H7 (cell line): ENCODE measurements at places on chromosomes 5 and 9.

GRCh38 chr5:33129309-33129708, 311.5 kb upstream of the TARS1 start:
- DNase-seq, result no peak

DNA sequence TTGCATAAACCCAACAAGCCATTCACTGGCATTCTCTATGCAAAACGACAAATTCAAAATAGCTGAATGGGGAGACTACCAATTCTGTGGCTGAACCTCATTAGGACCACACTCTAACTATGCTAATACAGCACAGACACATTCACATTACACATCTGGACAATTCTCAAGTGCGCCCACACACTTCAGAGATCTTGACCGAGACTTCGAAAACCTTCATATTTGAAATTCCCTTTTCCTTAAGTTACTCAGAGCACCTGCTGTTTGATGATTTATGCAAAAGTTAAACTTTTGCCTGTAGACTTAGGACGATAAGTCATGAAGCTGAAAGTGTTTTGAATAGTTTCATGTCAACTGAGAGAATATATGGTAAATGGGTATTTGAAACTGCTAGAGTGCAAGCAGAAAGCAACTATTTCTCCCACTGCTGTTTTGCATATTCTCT, 111.9 kb downstream of the FBN2 start:
- no peak for DNase-seq

GRCh38 chr9:71353720-71354119, 232.3 kb upstream of the TRPM3 start:
- DNase-seq, result no peak

DNA sequence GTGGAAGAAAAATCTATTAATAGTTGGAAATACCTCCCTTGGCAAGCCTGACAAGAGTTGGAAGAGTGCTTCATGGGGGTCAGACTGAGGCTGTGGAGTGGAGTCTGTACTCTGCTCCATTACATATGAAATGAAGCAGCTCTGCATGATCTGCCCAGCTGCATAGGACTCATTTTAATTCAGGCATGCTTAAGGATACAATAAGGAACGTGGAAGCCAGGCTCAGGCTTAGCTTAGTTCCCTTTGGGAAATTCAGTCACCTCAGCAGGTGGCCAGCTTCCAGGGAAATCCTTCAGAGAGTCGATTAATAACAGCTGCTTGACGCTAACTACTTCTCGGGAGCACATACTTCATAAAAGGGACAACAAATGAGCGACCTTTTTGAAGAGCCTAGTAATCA, 1672.9 kb upstream of the WWC1 start:
- DNase-seq, result peak; percentile 4

DNA sequence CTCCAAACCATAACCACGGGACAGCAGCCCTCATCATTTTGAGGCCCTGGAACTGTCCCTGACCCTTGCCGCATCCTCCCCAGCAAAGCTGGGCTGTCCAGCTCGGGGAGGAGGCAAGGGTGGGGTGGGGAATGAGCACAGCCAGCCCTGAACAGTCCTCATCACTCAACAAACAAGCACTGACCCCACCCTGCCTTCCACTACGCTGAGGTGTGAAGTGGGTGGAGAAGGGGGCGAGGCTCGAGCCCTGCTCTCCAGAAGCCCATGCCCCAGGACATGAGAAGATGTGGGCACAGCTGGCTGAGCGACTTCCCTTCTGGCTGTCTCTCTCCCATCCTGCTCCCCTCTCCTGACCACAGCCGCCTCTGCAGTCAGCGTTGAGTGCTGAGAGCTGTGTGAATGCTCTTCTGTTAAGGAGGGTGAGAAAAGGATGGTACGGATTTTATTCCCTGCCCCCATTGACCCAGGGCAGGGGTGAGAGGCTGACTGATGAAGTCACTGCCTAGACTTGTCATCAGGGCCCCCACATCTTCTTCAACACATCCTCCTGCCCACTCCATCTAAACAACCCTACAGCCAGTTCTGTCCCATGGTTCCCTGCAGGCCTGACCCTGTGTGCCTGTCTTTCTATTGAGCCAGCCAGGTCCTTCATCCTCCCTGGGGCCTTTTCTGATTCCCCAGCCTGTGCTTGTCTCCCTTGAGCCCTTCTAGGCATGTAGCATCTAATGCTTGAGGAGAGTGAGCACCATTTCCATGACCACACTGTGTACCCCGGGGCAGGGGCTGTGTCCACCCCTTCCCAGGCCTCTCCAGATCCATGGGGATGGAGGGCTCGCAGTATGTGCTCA, 276.0 kb downstream of the FSTL4 start:
- no peak for DNase-seq

DNA sequence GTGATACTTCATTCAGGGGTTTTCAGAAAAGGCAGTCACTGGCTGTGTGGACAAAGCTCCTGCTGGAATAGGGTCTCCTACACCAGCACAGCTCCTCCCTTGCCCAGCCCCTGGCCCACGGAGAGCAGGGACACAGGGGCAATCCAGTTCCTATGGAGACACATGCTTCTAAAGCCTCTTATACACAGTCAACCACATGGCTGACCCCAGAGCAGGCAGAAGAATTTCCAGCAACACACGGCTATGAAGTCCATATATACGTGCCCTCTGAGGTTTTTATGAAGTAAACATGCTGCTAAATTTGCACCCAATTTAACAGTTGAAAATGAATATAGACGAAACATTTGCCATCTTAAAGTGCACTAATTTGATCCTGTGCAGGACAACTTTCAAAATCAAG, 19.4 kb downstream of the PSMB7 start:
- DNase-seq, result no peak

DNA sequence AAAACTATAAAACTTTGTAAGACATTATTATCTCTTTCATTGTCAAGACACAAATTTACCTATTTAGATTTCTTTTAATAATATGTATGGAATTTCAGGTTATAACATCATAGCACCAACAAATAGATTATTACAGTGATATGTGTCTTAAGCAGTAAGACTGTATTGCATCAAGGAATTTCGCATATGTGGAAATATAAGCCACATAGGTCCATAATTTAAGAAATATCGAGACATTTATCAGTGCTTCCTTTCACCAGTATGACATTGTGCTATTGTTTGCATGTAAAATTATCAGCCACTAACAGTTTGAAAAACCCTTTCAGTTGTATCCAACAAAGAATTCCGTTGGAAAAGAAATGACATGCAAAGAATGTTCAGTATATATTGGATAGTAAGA, 186.7 kb upstream of the RASA1 start:
- no peak for DNase-seq

GRCh38 chr9:8521112-8521511, 721.5 kb upstream of the DMAC1 start:
- DNase-seq, result no peak

- no peak for DNase-seq
Observed at GRCh38 chr9:74760031-74760700, 127.6 kb downstream of the TRPM6 start.

GRCh38 chr5:57298985-57299491, 125.2 kb downstream of the GPBP1 start:
- DNase-seq, result peak; percentile 15

GRCh38 chr5:43041669-43042175, 1.6 kb upstream of the ANXA2R start:
- DNase-seq, result no peak

DNA sequence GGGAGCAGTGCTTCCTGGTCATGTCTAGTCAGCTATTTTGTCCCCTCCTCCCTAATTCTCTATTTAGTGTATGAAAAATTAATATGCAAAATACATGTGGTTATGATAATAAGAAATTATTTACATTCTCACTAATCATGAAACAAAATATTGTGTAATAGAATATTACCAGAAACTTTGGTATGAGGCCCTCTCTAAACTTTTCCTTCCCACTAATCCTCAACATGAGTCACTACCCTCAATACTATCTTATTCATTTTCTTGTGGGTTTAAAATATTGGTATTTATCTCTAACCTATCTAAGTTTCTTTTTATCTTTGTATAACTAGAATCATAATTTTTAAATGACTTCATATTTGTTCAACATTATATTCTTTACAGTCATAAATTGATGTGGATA, 545.9 kb upstream of the PTPRD start:
- no peak for DNase-seq

- DNase-seq, result no peak
Observed at GRCh38 chr5:108649646-108650045, 98.1 kb upstream of the FER start.

GRCh38 chr5:73592551-73592950, 27.0 kb downstream of the UTP15 start:
- DNase-seq, result no peak

DNA sequence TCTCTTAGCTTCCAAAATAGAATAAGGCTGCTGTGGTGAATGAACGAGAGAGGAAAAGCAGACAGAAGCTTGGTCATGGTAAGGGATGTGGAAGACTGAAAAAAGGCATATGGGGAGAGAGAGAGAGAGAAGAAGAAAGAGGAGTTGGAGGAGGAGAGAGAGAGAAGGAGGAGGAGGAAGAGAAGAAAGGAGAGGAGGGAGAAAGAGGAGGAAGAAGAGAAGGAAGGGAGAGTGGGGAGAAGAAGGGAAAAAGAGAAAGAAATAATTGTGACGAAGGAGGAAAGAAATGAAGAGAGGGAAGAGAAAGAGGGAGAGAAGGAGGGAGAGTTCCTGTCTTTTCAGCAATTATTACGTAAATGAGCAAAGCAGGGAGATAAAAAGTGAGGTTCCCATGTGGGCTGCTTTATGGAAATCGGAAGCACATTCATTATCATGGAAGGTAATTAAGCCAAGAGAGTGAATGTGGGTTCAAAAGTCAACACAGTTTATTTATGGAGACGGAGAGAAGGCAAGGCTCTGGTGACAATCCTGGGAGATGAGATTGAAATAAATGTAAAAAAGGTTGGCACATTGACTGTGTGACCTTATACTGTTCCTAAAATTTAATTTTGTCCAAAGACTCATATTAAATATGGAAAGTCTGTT, 611.2 kb downstream of the KIF4B start:
- no peak for DNase-seq

- DNase-seq, result no peak
Observed at GRCh38 chr5:151717416-151717815, 30.7 kb upstream of the SPARC start.

DNA sequence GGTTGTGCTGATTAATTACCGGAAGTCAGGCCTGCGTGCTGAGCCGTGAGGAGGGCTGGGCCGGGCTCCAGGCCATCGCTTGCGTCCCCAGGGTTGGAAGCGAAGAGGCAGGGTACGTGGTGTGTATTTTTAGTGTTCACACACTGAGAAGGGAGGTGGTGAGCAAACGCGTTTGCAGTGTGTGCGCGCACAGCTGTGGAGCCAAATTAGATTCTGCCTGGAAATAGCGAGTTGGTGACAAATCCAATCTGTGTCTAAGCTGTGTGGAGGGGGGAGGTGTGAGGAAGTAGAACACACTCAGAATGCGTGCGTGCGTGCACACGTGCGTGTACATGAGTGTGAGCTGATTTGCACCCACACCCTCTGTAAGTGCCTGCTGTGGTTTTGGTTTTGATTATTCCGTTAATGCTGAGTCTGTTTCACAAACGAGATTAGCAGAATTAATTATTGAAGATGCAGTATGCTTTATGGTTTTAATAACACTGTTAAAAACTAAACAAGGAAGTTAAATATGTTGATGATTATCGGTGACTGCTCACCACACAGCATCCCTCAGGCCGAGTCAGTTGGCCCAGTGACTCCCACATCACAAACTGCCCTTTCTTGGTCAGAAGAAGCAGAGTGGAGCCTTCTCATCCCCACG, 111.8 kb upstream of the FCN2 start:
- no peak for DNase-seq

DNA sequence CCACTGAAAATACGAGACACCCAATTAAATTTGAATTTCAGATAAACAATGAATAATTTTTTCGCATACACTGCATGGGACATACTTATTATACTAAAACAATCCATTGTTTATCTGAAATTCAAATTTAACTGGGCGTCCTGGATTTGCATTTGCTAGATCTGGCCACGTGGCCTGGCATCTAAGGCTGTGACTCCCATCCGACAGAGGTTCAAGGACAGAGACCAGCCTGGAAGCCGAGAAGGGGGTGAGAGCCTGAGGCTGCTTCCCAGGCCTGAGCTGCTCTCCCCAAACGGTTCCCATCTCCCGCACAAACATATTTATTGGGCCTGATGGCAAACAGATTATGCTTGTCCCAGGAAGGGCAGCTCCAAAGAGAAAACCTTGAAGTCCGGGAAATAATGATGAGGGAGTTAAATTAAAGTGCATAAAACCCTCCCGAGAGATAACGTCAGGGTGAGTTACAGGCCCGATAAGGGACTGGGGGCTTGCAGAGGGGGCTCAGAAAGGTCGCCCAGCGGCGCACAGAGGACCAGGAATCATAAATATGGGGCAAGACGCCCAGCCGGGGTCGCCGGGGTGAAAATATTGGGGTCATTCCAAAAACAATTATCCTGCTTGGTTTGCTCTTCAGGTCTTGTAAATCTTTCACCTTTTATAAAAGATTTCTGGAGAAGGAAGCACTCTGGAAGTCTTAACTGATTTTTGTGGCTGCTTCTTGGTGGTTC, 163.7 kb downstream of the GAPVD1 start:
- no peak for DNase-seq

DNA sequence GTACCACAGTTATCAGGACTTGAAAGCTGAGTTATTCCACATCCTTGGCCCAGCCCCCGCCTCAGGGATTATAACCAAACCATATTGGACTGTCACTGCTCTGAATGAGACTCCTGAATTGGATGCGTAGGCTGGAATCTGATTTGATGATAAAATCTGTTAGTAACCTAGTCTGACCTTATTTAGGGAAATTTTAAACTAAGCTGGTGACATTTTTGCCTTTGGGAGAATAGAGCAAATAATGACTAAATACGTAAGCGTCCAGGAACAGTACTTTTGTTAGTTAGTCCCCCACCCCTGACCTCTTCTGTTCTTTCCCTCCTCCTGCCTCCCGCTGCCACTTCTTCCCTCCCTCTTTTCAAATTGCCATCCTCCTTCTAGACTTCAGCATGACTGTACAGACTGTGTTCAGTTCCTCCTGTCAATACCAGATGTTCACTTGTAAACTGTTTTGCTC, 92.6 kb downstream of the TLE4 start:
- DNase-seq, result no peak

DNA sequence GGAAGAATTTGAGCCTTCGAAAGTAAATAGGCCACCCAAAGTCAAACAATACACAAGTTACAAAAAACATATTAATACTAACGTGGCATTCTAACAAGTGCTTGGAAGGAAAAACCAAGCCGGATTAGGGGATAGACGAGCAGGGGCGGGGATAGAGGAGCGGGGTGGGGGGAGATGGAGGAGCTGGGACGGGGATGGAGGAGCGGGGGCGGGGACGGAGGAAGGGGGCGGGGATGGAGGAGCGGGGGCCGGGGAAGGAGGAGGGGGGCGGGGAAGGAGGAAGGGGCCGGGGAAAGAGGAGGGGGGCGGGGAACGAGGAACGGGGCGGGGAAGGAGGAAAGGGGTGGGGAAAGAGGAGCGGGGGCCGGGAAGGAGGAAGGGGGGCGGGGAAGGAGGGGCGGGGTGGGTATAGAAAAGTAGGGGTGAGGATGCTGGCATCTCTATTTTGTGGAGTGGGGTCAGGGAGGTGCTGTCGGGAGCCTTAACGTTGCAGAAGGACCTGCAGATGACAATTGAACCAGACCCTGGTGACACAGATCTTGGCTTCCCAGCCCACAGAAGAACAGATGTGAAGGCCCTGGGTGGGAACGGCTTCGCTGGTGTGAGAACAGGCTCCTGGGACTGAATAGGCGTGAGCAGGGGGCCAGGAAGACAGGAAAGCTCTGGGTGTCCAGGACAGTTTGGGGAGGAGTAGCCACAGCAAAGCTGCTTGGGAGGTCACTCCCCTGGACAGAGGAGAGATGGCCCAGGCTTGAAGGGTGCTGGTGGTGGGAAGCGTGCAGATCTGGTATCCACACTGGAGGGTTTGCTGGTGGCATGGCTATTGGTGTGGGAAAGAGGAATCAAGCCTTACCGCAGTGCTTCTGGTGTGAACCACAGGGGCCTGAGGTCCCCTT, 233.3 kb upstream of the DAP start:
- peak; percentile 80 for DNase-seq

- DNase-seq, result peak; percentile 67
Observed at GRCh38 chr9:131436865-131437271, 43.0 kb downstream of the PRRC2B start.
